Activated naive CD4-positive, alpha-beta T cell (primary cell): ENCODE measurements at places on chromosomes 16 and 17.

- DNase-seq: no peak
Measured at GRCh38 chr16:61892531-61892930, 143.7 kb downstream of the CDH8 start.

GRCh38 chr17:40622509-40622928 lies 25.1 kb downstream of the SMARCE1 start:
- no peak for DNase-seq

- no peak for DNase-seq
Measured at GRCh38 chr17:49830605-49831004, 17.3 kb downstream of the TAC4 start.

DNA sequence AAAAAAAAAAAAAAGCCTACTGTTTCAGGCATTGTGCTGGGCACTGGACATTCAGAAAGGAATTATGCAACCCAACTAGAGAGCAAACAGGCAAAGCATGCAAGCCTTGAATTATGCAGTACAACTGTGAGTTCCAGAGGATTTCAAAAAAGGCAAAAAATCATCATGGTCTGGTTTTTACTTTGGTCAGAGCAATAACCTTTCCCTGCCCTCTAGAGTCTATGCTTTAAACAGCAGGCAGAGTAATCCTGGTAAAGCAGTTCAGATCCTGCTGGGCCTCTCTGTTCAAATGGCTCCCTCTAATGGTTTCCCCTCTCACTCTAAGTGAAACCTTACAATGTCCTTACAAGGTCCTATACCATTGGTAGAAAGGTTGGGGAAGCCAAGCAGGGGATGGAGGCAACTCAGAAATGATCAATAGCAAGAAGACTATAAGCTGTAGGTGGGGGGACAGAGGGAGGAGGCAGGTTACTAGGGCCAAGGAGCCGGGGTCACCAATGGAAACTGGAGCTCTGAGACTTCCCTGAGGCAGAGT lies 4.6 kb upstream of the TAF15 start:
- no peak for DNase-seq

- no peak for DNase-seq
Measured at GRCh38 chr16:64507240-64508024, 614.4 kb downstream of the CDH11 start.

DNA sequence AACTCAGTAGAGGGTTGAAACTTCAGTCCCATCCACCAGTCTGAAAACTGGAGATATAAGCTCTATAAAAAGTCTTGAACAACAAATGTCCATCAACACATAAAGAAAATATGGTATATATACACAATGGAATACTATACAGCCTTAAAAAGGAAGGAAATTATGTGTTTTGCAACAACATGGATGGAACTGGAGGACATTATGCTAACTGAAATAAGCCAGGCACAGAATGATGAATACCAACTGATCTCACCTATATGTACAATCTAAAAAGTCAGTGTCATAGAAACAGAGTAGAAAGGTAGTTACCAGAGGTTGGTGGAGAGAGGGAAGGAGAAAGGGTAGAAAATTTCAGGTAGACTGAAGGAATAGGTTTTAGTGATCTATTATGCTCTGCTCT lies 438.1 kb downstream of the CA10 start:
- no peak for DNase-seq

DNA sequence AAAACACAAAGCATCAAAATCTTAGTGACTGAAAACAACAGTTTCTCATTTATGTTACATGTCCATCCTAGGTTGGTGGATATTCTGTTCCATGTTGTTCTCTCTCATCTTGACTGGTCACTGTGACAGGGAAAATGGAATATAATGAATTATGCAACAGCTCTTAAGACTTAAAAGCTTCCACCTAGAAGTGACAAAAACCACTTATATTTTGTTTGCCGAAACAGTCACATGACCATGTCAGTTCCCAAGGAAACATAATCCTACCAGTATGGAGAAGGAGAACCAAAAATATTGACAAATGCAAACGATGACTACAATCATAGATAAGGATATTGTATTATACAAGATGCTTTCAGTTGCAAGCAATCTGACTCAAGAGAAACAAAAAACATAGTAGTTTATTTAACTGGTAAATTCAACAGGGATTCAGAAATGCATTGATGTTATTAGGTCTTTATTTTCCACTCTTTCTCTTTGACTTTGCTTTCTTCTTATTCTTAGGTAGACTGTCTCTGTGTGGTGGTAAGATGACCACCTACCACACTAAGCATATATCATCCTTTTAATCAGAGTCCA lies 103.8 kb downstream of the SSH2 start:
- no peak for DNase-seq

DNA sequence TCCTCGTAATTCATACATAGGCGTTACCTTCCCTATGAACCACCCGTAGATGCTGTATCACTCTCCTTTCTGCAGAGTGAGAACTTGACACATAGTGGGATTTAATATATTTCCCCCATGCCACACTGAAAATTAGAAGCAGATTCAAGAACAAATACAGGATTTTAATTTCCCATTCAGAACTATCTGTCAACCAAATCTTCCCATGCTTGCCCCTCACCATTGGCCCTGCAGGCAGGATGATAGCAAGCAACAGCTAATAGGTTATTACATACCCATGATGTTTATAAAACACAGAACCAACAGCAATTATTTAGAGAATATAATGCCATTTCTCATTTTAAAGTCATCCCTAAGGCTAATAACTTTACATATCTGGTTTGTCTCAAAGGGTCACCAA lies 55.0 kb upstream of the GNAO1 start:
- no peak for DNase-seq

- DNase-seq: no peak
Measured at GRCh38 chr17:44170499-44171201, at the start of gene ASB16. TSS of gene ASB16 (plus strand) at chr17:44170704. CDS start at chr17:44170790, 86 bp downstream.

- DNase-seq: no peak
Measured at GRCh38 chr17:32998887-32999228, 7.2 kb downstream of the SPACA3 start.

DNA sequence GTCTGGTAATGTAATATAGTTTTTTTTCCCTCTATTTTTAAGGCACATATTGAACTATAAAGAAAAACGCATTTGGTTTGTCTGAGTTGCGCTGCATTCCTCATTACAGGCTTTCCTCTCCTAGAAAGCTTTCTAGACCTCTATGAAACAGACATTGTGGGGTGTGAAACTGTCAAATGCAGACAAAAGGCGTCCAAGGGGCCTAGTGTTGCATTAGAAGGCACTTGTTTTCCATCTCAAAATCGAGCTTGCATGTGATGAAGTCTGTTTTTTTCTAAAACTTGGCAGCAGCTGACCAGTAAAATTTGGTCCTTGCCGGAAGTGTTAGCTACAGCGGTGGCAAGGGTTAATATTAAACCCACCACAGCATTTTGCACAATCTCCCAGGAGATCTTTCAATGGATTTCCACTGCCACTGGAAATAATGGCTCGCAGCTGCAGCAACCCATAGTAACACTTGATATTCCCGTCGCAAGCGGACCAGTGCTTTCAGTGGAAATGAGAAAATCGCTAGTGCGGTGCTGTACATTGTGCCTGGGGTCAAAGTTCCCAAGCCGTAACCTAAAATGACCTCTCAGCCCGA lies 602.6 kb downstream of the KCNJ2 start:
- no peak for DNase-seq

DNA sequence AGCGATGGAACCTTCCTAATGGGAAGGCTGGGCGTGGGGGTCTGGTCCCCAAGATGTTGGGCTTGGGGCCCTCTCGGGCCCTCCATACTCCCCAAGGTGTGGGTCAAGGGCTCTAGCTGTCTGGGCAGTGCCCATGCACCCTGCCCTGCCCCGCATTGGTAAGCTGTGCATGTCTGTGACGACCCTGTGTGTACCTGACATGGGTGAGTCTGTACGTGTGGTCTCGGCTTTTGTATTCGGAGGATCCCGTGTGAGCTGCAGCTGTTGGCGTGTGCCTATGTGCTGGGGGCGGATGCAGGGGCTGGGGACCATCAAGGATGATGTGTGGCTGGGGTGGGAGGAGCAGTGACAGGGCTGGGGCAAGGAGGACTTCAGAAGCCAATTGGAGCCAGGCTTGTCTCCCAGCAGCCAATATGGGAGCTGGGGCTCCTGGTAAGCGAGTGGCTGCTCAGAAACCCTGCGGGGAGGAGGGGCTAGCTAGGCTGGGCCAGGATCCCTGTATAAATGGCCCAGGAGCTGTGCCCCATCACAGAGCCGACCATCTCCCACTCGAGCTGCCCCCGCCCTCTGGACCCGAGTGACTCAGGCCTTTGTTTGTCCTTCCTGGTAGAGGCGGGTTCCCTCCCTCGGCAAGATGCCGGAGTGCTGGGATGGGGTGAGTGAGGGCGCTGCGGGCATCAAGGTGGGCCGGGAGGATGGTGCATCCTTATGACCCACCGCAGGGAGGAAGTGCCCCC lies at the start of gene NDRG4:
NDRG4 (plus strand) TSS at position 529 of the 737 bp plus-strand sequence; CDS start at position 635, 106 bp downstream.
- no peak for DNase-seq

DNA sequence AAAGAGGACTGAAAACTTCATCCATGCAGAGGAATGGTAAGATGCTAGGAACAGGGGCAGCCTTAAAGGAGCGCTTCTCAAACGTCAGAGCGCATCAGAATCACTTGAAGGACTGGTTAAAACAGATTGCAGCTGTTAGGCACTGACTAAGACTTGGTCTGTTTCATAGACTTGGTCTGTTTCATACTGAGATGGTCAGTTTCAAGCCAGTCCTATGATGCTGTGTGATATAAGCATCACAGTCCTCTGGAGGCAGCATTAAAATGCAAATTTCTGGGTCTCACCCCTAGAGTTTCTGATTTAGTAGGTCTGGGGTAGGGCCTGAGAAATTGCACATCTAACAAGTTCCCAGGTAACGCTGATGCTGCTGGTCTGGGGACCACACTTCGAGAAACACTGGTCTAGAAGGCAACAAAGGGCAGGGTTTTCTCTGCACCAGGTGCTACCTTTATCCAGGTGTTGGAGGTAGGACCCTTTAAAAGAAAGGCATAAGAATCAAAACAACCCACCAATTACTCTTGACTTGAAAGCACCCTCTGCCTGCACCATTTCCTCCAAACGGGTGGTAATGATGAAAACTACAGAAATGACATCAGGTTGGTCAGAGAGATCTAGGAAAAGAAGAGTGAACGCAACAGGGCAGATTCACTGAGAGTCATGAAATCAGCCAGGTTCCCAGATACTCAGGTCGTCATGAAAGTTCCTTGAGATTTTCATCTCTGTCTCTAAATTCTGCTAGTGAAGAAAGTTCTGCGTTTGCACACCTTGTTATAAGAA lies 95.0 kb upstream of the RCVRN start:
- DNase-seq: no peak

DNA sequence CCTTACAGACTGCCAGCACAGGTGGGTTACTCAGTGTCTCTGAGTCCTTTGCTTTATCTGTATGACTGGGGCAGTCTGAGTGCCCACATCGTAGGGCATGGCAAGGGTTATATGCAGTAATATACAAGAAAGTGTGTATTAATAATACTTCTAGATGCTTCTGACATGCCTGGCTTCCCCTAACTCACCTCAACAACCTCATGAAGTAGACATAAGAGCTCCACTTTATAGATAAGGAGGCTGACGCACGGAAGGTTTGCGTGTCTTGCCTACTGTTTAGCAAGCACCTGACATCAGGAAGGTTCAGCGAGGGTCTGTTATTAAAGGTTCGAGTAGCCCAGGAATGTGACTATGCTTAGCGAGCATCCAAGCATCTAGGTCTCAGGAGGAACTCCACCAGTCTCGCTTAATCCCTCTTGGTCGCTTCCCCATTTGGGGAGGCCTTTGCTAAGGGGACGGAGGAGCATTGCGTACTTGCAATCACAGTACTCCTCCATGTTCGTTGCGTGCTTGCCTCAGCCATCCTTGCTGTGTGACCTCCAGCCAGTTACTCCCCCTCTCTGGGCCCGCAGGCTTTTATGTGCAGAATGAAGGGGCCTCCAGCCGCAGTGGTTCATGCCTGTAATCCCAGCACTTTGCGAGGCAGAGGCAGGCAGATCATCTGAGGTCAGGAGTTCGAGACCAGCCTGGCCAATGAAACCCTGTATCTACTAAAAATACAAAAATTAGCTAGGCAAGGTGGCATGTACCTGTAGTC lies 1.6 kb downstream of the KCNG4 start:
- DNase-seq: no peak

DNA sequence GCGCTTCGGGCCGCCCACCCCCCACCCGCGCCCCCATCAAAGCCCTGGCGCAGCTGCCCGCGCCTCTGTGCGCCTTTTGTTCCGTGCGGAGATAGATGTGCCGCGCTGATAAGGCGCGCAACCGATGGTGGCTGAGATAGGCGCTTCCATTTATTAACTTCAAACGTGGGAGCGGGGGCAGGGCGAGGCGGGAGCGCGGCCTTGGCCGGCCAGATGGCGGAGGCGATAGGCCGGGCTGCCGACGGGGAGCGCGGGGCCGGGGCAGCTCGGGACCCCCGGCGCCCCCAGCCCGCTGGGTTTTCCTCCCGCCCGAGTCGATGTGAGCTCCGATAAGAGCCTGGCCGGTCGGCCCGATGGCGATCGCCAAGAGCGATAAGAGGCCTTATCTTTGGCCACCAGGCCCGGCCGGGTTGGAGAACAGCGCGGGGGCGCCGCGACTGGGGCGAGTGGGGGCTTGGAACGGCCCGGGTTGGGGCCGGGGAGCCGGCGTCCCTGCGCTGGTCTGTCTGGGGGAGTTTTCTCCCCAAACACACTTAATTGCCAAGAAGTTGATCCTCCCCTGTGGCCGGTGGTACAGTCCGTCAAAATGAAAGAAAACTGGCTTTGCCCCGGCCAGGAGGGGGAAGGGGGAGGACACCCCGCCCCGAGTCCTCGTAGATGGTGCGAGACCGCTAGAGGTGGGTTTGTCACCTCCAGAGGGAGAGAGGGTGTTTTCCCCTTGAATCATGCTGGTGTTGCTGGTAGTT lies 2.7 kb downstream of the ZFPM1 start:
- DNase-seq: peak; percentile 42
